Heart right ventricle (tissue), 16 donors: ENCODE measurements at places on chromosomes 5 and 9.

DNA sequence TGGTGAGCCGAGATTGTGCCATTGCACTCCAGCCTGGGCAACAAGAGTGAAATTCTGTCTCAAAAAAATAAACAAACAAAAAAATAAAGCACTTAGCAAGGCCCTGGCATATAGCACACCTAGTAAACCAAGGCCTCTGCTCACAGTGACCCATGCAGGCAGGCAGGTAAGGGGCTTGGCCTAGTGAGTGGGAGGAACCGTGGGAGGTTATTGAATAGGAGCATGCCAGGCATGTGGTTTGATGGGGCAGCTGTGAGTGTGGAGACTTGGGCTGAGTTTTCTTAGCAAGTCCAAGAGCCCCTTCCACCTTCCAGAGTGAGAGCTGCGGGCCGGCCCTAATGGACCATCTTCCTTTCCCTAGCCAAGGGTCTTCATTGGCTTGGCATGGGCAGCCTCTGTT is 4.5 kb upstream of the NDST1 start:
- H3K36me3 ChIP-seq: no peaks in the 10 kb centered on the region
- H3K4me3 ChIP-seq: no peak overlapping the region
- no peak for DNase-seq
- peak overlapping the region; percentile 88 for H3K27ac ChIP-seq

DNA sequence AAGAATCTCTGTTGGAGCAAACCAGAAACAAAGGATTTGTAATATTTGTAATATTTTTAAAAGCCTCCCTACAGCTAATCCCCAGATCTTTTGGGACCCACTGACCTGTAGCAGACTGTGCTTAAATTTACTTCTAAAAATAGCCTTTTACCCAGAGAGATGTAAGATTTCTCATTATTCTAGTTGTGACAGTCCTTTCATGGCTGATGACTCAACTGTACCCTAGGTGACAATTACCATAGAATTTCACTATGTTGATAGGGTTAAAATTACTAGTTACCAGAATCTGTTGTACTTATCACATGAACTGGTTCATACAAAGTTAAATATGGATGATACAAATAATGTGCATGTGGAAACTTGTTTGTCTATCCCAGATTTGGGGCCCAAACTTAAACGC is 543.9 kb upstream of the SEMA6A start:
- DNase-seq: no peak
- no peaks in the 10 kb centered on the region for H3K36me3 ChIP-seq
- H3K4me3 ChIP-seq: no peak overlapping the region

- H3K27me3 ChIP-seq: no peaks in the 10 kb centered on the region
- H3K36me3 ChIP-seq: peaks cover 5% of the 10 kb centered on the region
- H3K27ac ChIP-seq: peak overlapping the region; percentile 99
- peak; percentile 44 for DNase-seq
- peak overlapping the region; percentile 90 for H3K4me3 ChIP-seq
These were observed 1.0 kb upstream of the GOLGA1 start for GRCh38 chr9:124941679-124942561.

- peak; percentile 18 for DNase-seq
- no peaks in the 10 kb centered on the region for H3K36me3 ChIP-seq
- H3K27ac ChIP-seq: no peak overlapping the region
These were observed 10.2 kb downstream of the ZNF169 start for GRCh38 chr9:94269264-94269663.

DNA sequence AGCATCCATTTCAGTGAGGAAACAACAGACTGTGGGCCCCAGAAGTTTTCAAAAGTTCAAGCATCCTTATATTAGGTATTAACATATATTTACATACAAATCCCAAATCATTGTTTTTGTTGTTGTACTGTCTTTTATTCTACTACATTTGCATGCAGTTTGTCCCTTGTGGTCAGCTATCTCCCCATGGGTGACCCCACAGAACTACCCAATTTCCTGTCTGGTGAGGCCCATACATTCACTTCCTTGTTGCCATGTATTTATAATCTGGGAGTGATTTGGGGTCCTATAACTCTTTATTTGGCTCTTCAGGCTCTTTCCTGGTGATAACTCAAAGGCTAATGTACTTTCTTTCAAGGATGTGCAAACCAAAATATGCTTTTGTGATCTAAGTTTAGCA is 3.3 kb upstream of the CD180 start:
- H3K4me3 ChIP-seq: no peak overlapping the region
- DNase-seq: no peak
- H3K27ac ChIP-seq: no peak overlapping the region
- no peaks in the 10 kb centered on the region for H3K27me3 ChIP-seq
- no peaks in the 10 kb centered on the region for H3K36me3 ChIP-seq
- H3K4me1 ChIP-seq: peaks cover 23% of the 10 kb centered on the region

DNA sequence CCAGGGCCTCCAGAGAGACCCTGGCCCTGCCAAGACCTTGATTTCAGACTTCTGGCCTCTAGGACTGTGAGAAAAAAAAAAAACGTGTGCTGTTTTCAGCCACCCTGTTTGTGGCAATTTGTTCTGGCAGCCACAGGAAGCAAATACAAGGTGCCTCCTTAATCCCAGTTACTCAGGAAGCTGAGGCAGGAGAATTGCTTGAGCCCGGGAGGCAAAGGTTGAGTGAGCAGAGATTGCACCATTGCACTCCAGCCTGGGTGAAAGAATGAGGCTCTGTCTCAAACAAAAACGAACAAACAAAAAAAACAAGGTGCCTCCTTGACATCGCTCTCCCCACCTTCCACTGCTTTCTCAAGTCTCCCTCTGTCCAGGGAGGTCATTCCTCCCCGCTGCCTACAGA is 98.0 kb downstream of the GABBR2 start:
- H3K27me3 ChIP-seq: no peaks in the 10 kb centered on the region
- no peak overlapping the region for H3K4me3 ChIP-seq
- DNase-seq: no peak
- no peak overlapping the region for H3K27ac ChIP-seq

DNA sequence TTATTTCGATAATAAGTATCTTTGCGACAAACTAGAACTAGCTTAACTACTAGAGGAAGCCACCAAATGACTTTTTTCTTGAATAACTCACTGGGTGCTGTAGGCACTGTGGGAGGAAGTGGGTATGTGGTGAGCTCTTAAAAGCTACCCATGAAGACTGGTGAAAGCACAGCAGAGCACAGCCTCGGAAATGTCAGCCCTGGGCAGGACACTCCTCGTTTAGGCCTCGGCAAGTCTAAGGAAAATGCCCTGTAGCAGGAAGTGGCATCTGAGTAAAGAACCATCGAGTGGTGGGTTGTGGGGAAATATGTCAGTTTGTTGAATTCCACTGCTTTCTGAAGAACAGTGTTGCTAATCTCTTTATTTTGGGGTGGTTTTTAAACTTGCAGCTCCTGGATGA is 44.0 kb upstream of the NCS1 start:
- no peaks in the 10 kb centered on the region for H3K27me3 ChIP-seq
- H3K36me3 ChIP-seq: peaks cover 69% of the 10 kb centered on the region
- H3K4me1 ChIP-seq: peaks cover 8% of the 10 kb centered on the region
- no peak overlapping the region for H3K4me3 ChIP-seq
- peak overlapping the region; percentile 63 for H3K27ac ChIP-seq

DNA sequence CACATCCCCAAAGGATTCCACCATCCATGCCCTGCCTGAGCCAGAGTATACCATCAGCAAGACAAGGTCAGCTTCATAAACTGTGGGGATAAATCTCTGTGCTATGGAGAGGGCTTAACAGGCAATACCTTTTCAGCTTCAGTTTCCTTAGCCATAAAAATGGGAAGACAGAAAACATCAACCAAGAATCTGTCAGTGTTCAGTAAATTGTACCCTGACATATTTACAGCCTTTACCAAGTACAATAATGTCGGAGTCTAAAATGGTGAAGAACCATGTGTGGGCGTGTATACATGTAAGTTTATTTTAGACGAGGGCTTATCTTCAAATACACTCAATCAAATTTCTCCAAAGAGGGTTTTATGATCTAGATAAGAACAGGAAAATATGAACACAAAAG is 94.7 kb downstream of the ELAVL2 start:
- H3K27ac ChIP-seq: no peak overlapping the region
- H3K27me3 ChIP-seq: no peaks in the 10 kb centered on the region
- no peak overlapping the region for H3K4me3 ChIP-seq
- no peaks in the 10 kb centered on the region for H3K36me3 ChIP-seq
- H3K4me1 ChIP-seq: no peaks in the 10 kb centered on the region

- no peak overlapping the region for H3K27ac ChIP-seq
- H3K4me1 ChIP-seq: peaks cover 40% of the 10 kb centered on the region
- H3K36me3 ChIP-seq: no peaks in the 10 kb centered on the region
- H3K27me3 ChIP-seq: no peaks in the 10 kb centered on the region
These were observed 47.7 kb downstream of the EHMT1 start for GRCh38 chr9:137666513-137666822.

DNA sequence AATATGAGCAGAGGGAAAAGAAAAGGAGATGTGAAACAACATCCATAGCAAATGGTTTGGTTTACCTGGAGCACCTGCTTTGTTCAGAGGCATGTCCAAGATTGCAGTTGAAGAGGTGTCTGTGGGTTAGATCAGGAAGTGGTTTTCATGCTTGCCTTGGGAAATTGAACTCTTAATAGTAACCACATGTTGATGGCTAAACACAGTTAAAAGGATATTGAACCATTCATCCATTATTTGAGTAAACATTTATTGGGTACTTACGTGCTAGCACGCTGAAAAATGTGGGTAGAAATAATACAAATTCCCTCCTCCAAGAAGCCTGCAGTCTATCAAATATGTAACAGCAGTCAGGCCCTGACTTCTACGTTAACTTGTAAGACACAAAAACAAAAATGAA is 235.7 kb upstream of the TNC start:
- no peaks in the 10 kb centered on the region for H3K36me3 ChIP-seq
- no peaks in the 10 kb centered on the region for H3K27me3 ChIP-seq
- no peak overlapping the region for H3K27ac ChIP-seq
